ENCODE measurements at places on chromosomes 11 and 22. TPM values are rescaled to one million over a fixed set of nuclear protein-coding genes. Genes with fewer than 3 reads are reported as not detected.

BATF2 gene
- total RNA-seq: not detected

OSM gene
- 0.23 TPM for total RNA-seq

CASP1 gene
- 3.7 TPM for total RNA-seq

LMO2 gene
- total RNA-seq: 24.7 TPM

MMP1 gene
- total RNA-seq: not detected

ELFN2 gene
- total RNA-seq: 16.8 TPM

ZDHHC24 gene
- total RNA-seq: 7.2 TPM

ZNF70 gene
- 4.6 TPM for total RNA-seq

MYOD1 gene
- not detected for total RNA-seq
